ENCODE measurements at places on chromosomes 6 and 20. TPM values are rescaled to one million over a fixed set of nuclear protein-coding genes. Genes with fewer than 3 reads are reported as not detected.
A peak's percentile ranks its signal among the peaks of the same experiment; 100 is the strongest.

GRCh38 chr6:26520237-26520849, 17.8 kb upstream of the HMGN4 start:
- H3K36me3 ChIP-seq, result no peaks in the 10 kb centered on the region
- no peaks in the 10 kb centered on the region for H3K4me1 ChIP-seq
- peak overlapping the region; percentile 72 for H3K4me3 ChIP-seq
- no peak for DNase-seq
- H3K27ac ChIP-seq, result peak overlapping the region; percentile 63
- no peaks in the 10 kb centered on the region for H3K27me3 ChIP-seq

- H3K27ac ChIP-seq, result no peak overlapping the region
- no peaks in the 10 kb centered on the region for H3K27me3 ChIP-seq
- no peaks in the 10 kb centered on the region for H3K4me1 ChIP-seq
- no peak for DNase-seq
These were observed 83.4 kb downstream of the GFRAL start for GRCh38 chr6:55410674-55411073.

GRCh38 chr20:22684763-22685443, 100.5 kb upstream of the FOXA2 start:
- no peak overlapping the region for H3K27ac ChIP-seq
- H3K27me3 ChIP-seq, result no peaks in the 10 kb centered on the region
- no peaks in the 10 kb centered on the region for H3K36me3 ChIP-seq
- DNase-seq, result no peak
- peaks cover 8% of the 10 kb centered on the region for H3K4me1 ChIP-seq
- no peak overlapping the region for H3K4me3 ChIP-seq

- H3K4me1 ChIP-seq, result peaks cover 27% of the 10 kb centered on the region
- H3K4me3 ChIP-seq, result no peak overlapping the region
- H3K27ac ChIP-seq, result no peak overlapping the region
- DNase-seq, result no peak
These were observed 5.7 kb downstream of the NAPB start for GRCh38 chr20:23415555-23415954.

Gene BEND6
- under 0.01 TPM for total RNA-seq

DNA sequence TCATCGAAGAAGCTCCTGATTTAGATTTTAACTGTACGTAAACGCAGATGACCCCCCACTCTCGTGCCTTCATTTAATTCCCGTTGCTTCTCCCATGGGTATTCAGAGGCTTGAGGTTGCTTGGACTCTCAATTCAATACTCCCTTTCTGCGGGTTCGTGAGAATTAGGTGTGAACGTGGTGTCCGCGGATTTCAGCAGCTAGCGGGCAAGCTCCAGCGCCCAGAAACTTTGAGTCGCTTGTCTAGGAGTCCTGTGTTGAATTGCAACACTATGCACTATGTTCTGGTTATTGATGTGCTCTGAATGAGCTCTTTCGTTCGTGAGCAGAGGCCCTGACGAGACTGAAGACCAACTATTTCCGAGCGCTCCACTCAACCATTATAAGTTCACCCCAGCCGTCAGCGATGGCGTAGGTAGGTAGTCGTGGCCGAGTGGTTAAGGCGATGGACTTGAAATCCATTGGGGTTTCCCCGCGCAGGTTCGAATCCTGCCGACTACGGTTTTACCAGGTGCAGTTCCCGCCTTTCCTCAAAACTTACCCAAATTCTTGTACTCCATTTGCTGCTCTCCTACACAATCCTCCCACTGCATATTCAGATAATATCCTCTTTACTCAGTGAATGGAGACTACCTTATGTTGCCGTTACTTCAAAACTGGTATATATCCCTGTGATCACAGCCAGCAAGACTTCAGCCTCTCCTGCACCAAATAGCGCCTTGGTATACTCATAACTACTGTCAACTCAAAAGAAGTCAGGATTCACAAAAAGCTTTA, 72.6 kb upstream of the ZNF184 start:
- H3K27me3 ChIP-seq, result peaks cover 3% of the 10 kb centered on the region
- DNase-seq, result no peak
- H3K36me3 ChIP-seq, result no peaks in the 10 kb centered on the region
- H3K4me3 ChIP-seq, result no peak overlapping the region
- H3K27ac ChIP-seq, result no peak overlapping the region

DNA sequence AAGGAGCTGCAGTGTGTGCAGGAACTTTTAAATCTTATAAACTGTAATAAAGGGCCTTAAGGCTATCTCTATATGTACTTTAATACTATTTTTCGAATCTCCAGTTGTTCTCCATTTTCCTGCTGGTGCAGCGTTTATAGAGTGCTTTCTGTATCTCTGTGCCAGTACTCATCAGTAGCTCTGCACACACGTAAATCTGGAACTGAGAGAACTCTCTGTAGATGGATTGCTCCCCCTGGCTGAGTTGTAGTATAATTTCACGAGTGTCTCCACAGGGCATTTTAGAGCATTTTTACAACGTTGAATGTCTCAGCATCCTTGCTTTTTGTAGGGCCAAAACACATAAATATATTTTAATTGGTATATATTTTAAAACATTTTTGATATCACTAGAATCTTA, 256.5 kb downstream of the TRDN start:
- H3K4me1 ChIP-seq, result no peaks in the 10 kb centered on the region
- H3K4me3 ChIP-seq, result no peak overlapping the region
- no peak overlapping the region for H3K27ac ChIP-seq

- H3K4me1 ChIP-seq, result no peaks in the 10 kb centered on the region
- H3K4me3 ChIP-seq, result no peak overlapping the region
- no peak overlapping the region for H3K27ac ChIP-seq
- no peak for DNase-seq
- H3K36me3 ChIP-seq, result peaks cover 56% of the 10 kb centered on the region
These were observed 109.1 kb upstream of the FAM184A start for GRCh38 chr6:119187596-119187995.

DNA sequence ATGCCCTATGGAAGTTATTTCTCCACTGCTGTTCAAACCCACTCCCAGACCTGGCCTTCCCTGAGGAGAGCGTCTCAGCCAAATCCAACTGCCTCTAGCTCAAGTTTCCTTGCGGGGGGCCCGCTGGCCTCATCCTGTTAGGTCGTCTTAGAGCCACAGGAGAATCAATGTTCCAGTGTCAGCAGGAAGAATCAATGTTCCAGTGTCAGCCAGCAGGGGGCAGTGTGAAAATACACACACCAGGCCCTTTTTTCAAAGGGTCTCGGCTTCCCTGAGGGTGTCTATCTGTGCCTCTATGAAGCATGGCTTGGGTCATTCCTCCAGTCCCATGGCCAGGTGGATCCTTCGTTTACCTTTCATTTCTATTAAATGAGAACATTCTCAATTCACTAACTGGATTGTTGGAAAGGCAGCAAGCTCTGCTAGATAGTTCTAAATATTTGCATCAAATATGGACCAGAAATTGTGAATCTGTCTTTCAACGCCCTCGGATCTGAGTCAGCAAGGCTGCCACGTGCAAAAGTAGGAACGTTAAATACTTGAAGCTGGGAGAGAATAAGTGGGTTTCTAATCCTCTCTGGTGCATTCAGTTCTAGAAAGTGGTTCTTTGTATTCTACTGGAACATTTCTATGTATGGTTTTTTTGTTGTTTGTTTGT, 19.2 kb downstream of the PRND start:
- no peaks in the 10 kb centered on the region for H3K4me1 ChIP-seq
- H3K27me3 ChIP-seq, result no peaks in the 10 kb centered on the region
- H3K27ac ChIP-seq, result no peak overlapping the region
- no peaks in the 10 kb centered on the region for H3K36me3 ChIP-seq
- DNase-seq, result peak; percentile 70

Gene SLC17A2
- total RNA-seq, result 88.1 TPM

DNA sequence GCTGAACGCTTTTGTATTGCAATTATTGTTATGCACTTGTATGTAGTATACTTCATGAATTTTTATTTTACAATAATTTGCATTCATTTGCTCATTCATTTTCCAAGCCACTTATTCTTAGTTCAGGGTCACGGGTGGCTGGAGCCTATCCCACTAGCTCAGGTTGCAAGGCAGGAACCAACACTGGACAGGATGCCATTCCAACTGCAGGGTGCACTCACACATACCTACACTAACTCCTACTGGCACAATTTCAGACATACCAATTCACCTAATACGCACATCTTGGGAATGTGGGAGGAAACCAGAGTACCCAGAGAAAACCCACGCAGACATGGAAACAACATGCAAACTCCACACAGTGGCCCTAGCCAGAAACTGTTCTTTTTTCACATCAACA, 61.8 kb downstream of the LMBRD1 start:
- no peak for DNase-seq
- no peaks in the 10 kb centered on the region for H3K27me3 ChIP-seq
- peaks cover 3% of the 10 kb centered on the region for H3K4me1 ChIP-seq
- no peak overlapping the region for H3K27ac ChIP-seq
- H3K36me3 ChIP-seq, result no peaks in the 10 kb centered on the region

DNA sequence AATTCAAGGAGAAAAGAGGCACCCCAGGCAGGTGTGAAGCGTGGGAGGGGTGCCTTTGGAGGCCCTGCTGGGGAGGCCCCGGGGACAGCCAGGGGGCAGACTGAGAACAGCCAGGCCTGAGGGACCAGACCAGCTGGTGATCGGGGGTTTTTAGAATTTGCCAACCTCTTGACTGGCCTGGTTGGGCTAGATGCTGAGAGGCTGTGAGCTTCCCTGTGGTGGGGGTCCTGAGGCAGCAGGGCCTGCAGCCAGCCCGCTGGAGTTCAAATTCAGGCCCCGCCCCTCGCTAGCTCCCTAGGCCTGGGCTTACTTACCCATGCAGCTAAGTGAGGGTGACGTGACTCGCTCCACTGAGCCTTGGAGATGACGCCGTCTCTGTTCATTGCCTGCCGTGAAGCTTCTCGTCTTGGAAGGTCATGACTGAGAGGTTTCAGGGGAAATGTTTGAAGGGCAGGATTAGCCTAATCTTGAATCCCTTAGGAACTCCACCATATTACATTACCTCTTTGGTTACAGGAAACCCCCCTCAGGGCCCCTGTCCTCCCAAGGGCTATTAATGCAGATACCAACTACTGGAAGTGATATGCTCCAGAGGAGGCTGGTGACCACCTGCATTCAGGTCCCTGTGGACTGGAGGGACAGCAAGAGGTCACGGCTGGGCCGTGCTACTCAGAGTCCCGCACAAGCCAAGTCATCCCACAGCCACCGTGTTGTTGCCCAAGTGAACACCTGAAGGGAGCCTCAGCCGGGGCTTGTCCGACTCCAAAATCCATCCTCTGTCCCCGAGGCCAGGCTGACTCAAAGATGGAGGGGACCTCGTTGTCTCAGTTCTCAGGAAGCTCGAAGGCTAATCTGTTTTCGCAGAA, 73.9 kb upstream of the DUSP22 start:
- no peak overlapping the region for H3K4me3 ChIP-seq
- H3K36me3 ChIP-seq, result no peaks in the 10 kb centered on the region
- no peaks in the 10 kb centered on the region for H3K27me3 ChIP-seq
- H3K27ac ChIP-seq, result no peak overlapping the region
- no peak for DNase-seq

- no peak for DNase-seq
- H3K27ac ChIP-seq, result no peak overlapping the region
- no peaks in the 10 kb centered on the region for H3K27me3 ChIP-seq
- H3K4me1 ChIP-seq, result peaks cover 28% of the 10 kb centered on the region
These were observed 3.3 kb downstream of the MKKS start for GRCh38 chr20:10430704-10431103.
